ENCODE measurements at places on chromosomes 7 and 10. TPM values are rescaled to one million over a fixed set of nuclear protein-coding genes. Genes with fewer than 3 reads are reported as not detected.

The AKR1C8 gene
- total RNA-seq, result not detected

DNA sequence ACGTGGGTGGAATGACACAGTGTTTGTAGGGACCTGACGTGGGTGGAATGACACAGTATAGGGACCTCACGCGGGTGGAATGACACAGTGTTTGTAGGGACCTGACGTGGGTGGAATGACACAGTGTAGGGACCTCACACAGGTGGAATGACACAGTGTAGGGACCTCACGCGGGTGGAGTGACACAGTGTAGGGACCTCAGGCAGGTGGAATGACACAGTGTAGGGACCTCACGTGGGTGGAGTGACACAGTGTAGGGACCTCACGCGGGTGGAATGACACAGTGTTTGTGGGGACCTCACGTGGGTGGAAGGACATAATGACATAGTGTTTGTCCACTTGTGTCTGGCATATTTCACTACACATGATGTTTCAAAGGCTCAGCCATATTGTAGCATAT is 19.3 kb downstream of the PPP2R2D start:
- H3K27me3 ChIP-seq, result no peaks in the 10 kb centered on the region
- DNase-seq, result no peak
- H3K4me3 ChIP-seq, result no peak overlapping the region
- H3K36me3 ChIP-seq, result no peaks in the 10 kb centered on the region
- H3K27ac ChIP-seq, result no peak overlapping the region

DNA sequence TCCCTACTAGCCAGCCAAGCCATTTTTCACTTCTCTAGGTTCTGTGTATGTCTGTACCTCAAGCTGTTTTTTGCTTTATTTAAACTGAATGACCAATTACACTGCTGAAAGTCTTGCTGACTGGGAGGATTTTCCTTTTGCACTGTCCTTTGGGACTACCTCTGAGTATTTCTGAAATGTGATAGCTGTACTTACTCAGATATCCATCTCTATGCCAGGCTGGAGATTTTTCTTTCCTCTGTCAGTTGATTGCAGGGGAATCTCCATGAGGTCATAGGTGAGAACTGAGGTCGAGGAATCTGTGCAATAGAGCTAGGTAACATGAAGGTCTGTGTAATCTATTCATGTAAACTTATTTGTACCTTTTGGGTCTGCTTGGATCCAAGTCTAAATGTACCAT is 38.9 kb upstream of the ANKRD1 start:
- H3K4me3 ChIP-seq, result no peak overlapping the region
- H3K27ac ChIP-seq, result no peak overlapping the region
- H3K27me3 ChIP-seq, result no peaks in the 10 kb centered on the region
- H3K36me3 ChIP-seq, result no peaks in the 10 kb centered on the region

DNA sequence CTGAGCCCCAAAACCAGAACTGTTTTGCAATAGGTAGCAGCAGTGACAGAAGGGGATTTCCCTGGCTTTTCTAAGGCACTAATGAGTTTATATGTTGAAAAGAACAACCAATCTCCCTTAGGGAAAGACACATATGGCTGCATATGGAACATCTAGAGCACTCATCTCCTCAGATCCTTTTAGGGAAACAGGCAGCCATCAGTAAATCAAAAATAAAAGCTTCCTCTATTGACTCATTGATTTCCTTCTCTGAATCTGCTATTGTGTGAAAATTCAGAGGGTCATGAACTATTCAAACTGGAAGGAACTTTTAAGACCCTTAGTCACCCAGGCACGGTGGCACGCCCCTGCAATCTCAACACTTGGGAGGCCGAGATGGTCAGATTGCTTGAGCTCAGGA is 110.9 kb upstream of the NANOS1 start:
- H3K27me3 ChIP-seq, result no peaks in the 10 kb centered on the region
- H3K27ac ChIP-seq, result no peak overlapping the region
- H3K36me3 ChIP-seq, result no peaks in the 10 kb centered on the region
- H3K4me1 ChIP-seq, result no peaks in the 10 kb centered on the region

- peak; percentile 80 for DNase-seq
- H3K27me3 ChIP-seq, result no peaks in the 10 kb centered on the region
- H3K36me3 ChIP-seq, result no peaks in the 10 kb centered on the region
- H3K4me1 ChIP-seq, result no peaks in the 10 kb centered on the region
Measured at GRCh38 chr7:1914321-1914720, 244.2 kb downstream of the ELFN1 start.

DNA sequence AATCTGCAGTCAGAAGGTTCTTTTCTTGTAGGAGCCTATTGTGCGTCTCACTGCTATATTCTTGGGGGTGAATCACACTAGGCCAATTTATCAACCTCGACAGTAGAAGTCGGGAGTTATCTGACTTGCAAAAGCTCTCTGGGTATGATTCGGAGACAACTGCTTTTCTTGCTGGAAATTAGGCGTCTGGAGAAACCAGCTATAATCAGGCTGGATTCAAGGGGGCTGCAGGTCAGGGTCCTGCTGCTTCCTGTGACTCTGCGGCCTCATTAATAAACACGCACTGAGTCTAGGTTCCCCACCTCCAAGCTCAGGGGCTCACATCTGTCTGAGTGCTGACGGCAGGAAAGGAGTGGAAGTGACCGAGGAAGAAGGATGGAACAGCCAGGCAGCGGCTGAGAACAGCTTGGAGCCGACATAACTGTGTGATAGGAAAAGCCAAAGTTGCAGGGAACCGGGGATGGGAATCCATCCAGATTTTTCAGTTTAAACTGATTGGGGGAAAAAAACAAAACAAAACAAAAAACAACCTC is 184.6 kb downstream of the FANK1 start:
- H3K36me3 ChIP-seq, result no peaks in the 10 kb centered on the region
- no peak for DNase-seq
- H3K27ac ChIP-seq, result peak overlapping the region; percentile 5

DNA sequence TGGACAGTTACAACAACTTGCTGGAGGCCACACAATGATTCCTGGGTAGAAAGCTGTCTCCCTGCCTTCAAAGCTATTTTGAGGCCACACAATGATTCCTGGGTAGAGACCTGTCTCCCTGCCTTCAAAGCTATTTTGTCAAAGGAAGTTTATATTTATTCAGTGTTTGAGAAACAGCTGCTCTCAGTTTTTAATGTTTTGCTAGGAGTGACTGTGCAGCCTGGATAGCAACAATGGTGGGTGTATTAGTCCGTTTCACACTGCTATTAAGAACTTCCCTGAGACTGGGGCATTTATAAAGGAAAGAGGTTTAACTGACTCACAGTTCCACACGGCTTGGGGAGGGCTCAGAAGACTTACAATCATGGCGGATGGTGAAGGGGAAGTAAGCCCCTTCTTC is 3.9 kb upstream of the SGPL1 start:
- DNase-seq, result no peak
- no peak overlapping the region for H3K27ac ChIP-seq
- H3K4me1 ChIP-seq, result no peaks in the 10 kb centered on the region
- H3K36me3 ChIP-seq, result no peaks in the 10 kb centered on the region

GRCh38 chr7:1298051-1298930 is 65.6 kb downstream of the UNCX start:
- no peak overlapping the region for H3K4me3 ChIP-seq
- H3K36me3 ChIP-seq, result no peaks in the 10 kb centered on the region
- no peaks in the 10 kb centered on the region for H3K4me1 ChIP-seq
- H3K27me3 ChIP-seq, result peaks cover 18% of the 10 kb centered on the region
- H3K27ac ChIP-seq, result no peak overlapping the region

DNA sequence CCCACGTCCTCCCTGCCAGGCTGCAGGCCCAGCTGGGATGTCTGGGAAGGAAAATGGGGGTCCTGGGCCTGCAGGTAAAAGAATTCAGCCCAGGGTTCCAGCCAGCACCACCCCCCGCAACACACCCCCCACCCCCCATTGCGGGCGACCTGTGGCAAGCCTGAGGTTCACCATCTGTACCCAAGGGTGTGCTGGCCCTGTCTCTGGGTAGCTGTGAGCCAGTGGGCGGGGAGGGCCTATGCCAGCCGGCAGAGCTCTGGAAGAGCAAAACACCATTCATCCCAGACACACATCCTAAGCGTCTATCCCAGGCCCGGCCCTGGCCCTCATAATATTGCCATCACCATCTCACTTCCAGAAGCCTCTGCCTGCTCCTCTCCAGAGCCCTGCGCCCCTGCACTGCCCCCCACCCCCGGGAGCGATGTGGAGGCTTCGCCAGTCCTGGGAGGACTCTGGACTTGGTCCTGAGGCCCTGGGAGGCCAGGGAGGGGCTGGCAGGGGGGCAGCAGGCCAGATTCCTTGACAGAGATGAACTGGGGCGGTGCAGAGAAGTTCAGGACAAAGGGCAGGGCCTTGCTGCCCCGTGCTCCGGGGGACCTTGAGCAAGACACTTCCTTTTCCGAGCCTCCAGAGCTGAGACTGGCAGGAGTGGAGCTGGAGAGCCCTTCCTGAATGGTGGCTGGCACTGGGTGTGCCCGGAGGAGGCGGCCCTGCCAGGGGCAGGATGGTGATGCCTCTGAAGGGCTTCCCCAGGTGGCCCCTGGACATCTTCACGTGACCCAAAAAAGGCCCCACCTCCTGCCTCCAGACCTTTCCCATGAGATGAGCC is 8.7 kb upstream of the TTYH3 start:
- H3K27me3 ChIP-seq, result no peaks in the 10 kb centered on the region
- peaks cover 7% of the 10 kb centered on the region for H3K4me1 ChIP-seq
- H3K36me3 ChIP-seq, result no peaks in the 10 kb centered on the region
- peak; percentile 28 for DNase-seq
- no peak overlapping the region for H3K4me3 ChIP-seq

- H3K36me3 ChIP-seq, result no peaks in the 10 kb centered on the region
- no peak overlapping the region for H3K4me3 ChIP-seq
- H3K27me3 ChIP-seq, result no peaks in the 10 kb centered on the region
- no peak for DNase-seq
Measured at GRCh38 chr10:95604630-95605029, 43.5 kb upstream of the SORBS1 start.

DNA sequence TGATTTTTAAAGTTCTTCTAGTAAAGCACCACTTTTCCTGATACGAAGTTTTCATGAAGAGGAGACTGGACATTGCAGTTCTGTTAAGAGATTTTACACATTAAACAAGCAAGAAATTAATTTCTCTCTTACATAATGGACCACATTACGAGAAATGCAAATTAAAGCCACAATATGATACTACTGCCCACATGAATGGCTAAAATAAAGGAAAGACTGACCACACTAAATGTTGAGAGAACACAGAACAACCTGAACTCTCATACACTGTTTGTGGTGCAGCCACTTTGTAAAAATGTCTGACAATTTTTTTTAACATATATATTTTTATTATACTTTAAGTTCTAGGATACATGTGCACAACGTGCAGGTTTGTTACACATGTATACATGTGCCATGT is 44.0 kb upstream of the HERPUD2 start:
- H3K4me3 ChIP-seq, result no peak overlapping the region
- no peaks in the 10 kb centered on the region for H3K36me3 ChIP-seq
- DNase-seq, result no peak
- H3K27ac ChIP-seq, result no peak overlapping the region
- H3K27me3 ChIP-seq, result no peaks in the 10 kb centered on the region
- no peaks in the 10 kb centered on the region for H3K4me1 ChIP-seq

DNA sequence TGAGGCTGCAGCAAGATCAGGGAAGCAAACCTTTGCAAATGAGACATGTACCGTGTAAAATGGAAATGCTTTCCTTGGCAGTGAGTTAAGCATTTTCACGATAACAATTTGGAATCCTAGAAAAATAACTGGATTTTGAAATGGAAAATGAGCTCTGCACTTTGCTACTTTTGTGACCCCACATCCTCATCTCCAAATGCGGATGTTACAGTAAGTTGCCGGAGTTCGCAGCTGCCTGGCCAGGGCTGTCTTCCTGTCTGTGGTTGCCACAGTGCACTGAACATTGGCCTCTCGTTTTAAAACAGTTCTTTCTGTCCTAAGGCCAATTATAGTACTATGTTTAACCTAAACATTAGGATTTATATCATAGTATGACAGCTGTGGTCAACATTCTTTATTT is 136.2 kb upstream of the FZD8 start:
- no peak overlapping the region for H3K27ac ChIP-seq
- H3K4me1 ChIP-seq, result no peaks in the 10 kb centered on the region
- DNase-seq, result no peak
- no peaks in the 10 kb centered on the region for H3K36me3 ChIP-seq
- H3K27me3 ChIP-seq, result no peaks in the 10 kb centered on the region

DNA sequence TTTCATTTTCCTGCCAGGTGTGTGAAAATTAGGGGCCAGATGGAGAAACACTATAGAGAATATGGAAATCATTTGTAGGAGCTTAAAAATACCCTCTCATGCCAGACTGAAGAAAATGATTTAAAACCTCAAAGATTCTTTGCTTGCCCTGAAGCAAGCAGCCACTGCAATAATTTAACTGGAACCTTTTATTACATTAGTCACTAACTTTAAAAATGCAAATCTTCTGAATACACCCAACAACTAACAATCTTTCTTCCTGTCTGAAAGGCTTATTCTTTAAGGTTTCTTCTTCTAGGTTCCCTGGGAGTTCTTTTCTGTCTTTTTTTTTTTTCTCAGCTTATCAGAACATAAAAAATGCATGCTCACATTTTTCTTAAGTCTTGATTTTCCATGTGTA is 238.5 kb upstream of the KMT2E start:
- no peak overlapping the region for H3K27ac ChIP-seq
- no peak for DNase-seq
- H3K27me3 ChIP-seq, result no peaks in the 10 kb centered on the region

GRCh38 chr7:55140941-55141278 is 122.1 kb downstream of the EGFR start:
- H3K36me3 ChIP-seq, result no peaks in the 10 kb centered on the region
- DNase-seq, result no peak
- H3K4me3 ChIP-seq, result no peak overlapping the region
- H3K4me1 ChIP-seq, result no peaks in the 10 kb centered on the region
- H3K27me3 ChIP-seq, result no peaks in the 10 kb centered on the region
- no peak overlapping the region for H3K27ac ChIP-seq

- no peaks in the 10 kb centered on the region for H3K4me1 ChIP-seq
- no peak overlapping the region for H3K27ac ChIP-seq
- H3K36me3 ChIP-seq, result no peaks in the 10 kb centered on the region
Measured at GRCh38 chr10:49360271-49361177, 35.4 kb downstream of the DRGX start.

DNA sequence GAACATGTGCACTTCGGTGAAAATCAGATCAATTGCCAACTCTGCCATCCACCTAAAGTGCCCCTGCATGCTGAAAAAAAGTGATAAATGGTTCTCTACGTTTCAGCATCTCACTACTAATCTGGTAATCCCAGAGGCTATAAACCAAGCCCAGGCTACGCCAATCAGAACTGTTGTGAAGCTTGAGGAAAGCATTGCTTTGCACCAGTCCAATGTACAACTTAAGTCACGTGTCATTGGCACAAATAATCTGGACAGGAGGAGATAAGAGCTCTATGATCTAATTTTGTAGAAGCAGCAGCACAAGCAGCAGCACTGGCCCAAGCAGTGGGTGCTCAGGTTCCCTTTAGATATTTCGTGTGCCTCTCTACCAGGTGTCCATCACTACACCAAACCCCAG is 4.4 kb upstream of the EGR2 start:
- no peaks in the 10 kb centered on the region for H3K36me3 ChIP-seq
- no peak overlapping the region for H3K4me3 ChIP-seq
- no peak overlapping the region for H3K27ac ChIP-seq
- no peaks in the 10 kb centered on the region for H3K27me3 ChIP-seq
- H3K4me1 ChIP-seq, result peaks cover 20% of the 10 kb centered on the region

GRCh38 chr7:142697270-142697669 is 52.0 kb upstream of the PRSS1 start:
- no peak overlapping the region for H3K27ac ChIP-seq
- no peak overlapping the region for H3K4me3 ChIP-seq
- H3K27me3 ChIP-seq, result no peaks in the 10 kb centered on the region
- no peak for DNase-seq

Measured in uterus (tissue), 4 donors.